Activated CD4-positive, alpha-beta memory T cell treated with anti-CD3 and anti-CD28 coated beads, Interleukin-2, amount 10 ng/mL, durations not matched to agents 7 days and 5 days (primary cell): ENCODE measurements at places on chromosomes 7 and 10.

DNA sequence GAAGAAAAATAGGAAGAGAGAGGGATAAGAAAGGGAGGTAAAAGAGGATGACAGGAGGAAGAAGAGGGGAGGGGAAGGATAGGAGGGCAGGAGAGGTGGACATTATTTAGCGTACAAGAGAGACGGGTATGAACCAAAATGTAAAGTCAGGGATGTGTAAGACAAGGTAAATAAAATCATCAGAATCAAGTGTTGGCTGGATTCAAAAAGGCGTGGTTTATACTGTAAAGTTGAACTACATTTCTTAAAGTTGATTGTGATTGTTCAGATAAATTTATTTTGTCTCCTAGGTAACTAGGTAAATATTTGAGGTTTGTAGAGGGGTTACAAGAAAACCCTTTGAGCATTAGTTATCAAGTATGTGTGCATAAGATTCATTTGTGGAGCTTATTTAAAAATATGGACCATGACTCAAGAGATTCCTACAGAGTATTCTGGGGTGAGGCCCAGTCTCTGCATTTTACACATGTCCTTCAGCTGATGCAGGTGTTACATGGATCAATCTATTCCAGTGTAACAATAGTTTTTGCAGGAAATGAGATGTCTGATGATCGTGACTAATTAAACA lies 512.1 kb upstream of the MBL2 start:
- no peak overlapping the region for H3K27ac ChIP-seq
- no peaks in the 10 kb centered on the region for H3K27me3 ChIP-seq
- no peak for DNase-seq

DNA sequence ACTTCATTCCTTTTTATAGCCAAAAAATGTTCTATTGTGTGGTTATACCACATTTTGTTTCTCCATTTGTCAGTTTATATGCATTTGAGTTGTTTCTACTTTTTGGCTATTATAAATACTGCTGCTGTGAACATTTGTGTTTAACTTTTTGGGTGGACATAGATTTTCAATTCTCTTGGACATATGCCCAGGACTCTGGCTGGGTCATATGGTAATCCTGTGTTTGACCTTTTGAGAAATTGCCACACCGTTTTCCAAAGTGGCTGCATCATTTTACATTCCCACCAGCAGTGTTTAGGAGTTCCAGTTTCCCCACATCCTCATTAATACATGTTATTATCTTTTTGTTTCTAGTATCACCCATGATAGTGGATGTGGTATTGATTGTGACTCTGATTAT lies 39.4 kb downstream of the CSGALNACT2 start:
- no peak for DNase-seq
- no peak overlapping the region for H3K4me3 ChIP-seq
- no peak overlapping the region for H3K27ac ChIP-seq
- H3K4me1 ChIP-seq, result peaks cover 8% of the 10 kb centered on the region
- no peaks in the 10 kb centered on the region for H3K27me3 ChIP-seq

DNA sequence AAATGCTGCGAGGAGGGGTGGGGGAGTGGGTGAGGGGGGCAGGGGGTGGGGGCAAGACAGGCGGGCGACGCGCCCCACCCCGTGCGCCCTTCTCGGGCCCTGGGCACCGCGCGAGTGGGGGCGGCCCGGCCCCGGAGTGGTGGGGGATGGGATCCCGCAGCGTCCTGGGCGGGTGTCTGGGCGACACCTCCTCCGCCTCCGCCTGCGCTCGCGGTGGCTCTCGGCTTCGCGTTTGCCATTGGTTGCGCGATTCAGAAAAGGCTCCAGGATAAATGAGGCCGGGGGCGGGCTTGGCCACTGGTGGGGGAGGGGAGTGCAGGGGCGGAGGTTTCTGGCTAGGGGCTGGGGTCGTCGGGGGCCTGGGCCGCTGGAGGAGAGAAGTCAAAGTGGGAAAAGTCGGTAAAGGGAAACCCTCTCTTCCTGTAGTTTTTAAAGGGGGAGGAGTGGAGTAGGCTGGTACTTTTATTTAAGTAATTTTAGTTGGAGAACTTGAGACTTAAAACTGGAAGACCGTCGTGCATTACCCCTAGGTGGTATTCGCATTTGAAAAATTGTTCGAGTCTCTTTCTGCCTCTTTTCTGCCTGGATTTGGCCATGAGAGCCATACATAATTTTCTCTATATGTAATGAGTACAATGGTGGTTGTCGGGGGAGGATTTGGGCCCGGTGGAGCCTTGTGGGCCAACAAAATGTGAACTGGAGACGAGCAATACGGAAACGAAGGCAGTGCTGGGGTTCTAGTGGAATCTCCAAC lies 992 bp upstream of the IGF2BP3 start:
- H3K4me3 ChIP-seq, result peak overlapping the region; percentile 81
- peaks cover 71% of the 10 kb centered on the region for H3K27me3 ChIP-seq
- peak; percentile 62 for DNase-seq
- peaks cover 50% of the 10 kb centered on the region for H3K4me1 ChIP-seq

DNA sequence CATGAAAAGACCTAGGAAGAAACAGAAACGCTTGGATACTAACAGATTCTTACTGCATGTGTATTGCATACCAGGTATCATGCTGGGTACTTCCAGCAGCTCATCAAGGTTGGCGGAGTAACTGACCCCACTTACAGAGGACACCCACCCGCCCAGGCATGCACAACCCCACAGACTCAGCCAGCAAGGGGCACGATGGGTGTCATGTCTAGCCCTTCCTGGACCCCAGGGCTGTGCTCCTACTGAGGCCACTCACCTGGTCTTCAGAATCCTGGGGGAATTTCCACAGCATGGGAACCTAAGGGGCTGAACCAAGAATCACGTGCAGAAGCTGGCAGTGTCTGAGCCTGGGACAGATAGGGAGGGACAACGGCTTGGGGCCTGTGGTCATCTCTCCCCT lies 134.1 kb upstream of the ZNF32 start:
- H3K27me3 ChIP-seq, result no peaks in the 10 kb centered on the region
- H3K4me1 ChIP-seq, result peaks cover 23% of the 10 kb centered on the region
- H3K4me3 ChIP-seq, result no peak overlapping the region
- no peaks in the 10 kb centered on the region for H3K36me3 ChIP-seq
- no peak overlapping the region for H3K27ac ChIP-seq

DNA sequence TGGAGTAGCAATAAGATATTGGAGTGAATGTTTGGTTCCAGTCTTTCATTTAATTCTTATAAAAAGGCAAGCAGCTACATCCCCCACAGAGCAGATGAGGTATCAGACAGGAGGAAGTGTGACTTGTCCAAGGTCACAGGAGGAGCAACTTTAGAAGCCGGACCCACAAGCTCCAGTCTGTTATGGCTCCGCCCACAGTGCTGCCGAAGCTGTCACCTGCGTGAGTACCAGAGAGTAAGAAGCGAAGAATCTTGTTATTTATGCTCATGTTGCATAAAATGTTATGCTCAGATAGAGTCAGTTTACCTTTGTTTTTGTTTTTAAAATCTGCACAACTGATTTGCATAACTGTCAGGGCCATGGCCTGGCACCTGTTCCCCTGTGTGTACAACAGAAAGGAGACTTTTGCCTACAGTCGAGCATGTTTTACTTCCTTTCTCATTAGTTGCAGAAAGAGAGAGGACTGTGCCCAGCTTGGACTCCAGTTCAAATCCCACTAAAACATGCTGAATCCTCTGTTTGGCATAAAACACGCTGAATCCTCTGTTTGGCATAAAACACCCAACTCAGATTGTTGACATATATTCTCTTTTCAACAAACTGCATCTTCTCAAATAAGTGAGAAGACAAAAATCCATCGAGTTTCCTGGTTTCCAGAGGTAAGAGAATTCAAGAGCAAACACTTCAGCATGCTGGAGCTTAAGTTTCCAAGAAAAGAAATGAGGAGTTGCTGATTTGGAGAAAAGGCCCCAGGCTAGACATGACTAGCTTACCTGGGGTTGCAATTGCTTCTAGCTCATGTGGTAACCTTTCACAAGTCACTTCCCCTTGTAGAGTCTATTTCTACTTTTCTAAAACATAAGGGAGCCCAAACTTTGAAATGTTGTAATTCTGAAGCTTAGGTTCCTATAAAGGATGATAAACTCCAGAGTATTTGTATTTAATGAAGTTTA lies 409.8 kb upstream of the ZMIZ1 start:
- H3K4me3 ChIP-seq, result no peak overlapping the region
- H3K27ac ChIP-seq, result no peak overlapping the region
- no peak for DNase-seq
- peaks cover 18% of the 10 kb centered on the region for H3K27me3 ChIP-seq
- H3K36me3 ChIP-seq, result no peaks in the 10 kb centered on the region
- H3K4me1 ChIP-seq, result no peaks in the 10 kb centered on the region

DNA sequence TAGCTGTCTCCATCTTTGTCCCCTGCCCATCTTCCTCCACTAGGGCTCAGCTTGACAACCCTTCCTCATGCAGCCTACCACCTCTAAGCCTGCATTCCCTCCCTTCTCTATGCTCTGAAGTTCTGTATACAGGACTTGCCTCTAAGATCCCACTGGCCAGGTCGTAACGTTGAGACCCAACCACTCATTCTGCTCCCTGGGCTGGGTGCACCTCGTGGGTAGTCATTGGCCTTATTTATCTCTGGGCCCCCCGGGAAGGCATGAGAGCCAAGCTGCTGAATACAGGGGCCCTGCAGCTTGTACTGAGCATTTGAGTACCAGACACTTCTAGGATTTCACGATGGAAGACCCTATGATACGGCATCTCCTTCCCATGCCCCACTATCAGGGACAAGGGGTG lies 31.2 kb downstream of the MYL10 start:
- DNase-seq, result no peak
- H3K36me3 ChIP-seq, result no peaks in the 10 kb centered on the region
- H3K27me3 ChIP-seq, result no peaks in the 10 kb centered on the region
- no peaks in the 10 kb centered on the region for H3K4me1 ChIP-seq

DNA sequence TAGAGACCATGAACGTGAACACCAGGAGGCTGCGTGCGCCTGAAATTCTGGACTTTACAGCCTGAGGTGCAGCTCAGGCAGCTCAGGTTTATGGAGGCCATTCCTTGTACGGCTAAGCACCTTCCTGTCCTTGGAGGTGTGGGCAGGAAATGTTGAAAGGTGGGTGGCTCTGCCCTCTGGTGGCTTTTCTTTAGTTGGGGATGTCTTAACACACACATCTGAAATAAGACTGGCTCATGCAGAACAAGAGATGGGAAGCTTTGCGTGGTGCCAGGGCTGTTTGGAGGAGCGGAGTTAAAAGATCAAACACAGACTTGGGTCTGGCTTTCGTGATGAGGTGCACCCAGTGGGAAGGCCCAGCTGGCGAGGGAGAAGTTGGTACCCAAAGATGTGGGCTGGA lies 64.1 kb downstream of the DOCK1 start:
- no peak overlapping the region for H3K27ac ChIP-seq
- no peak overlapping the region for H3K4me3 ChIP-seq
- DNase-seq, result no peak
- no peaks in the 10 kb centered on the region for H3K27me3 ChIP-seq

- no peak overlapping the region for H3K27ac ChIP-seq
- H3K36me3 ChIP-seq, result no peaks in the 10 kb centered on the region
- DNase-seq, result no peak
These were observed 7.1 kb upstream of the KCNMA1 start for GRCh38 chr10:77644557-77645243.

- H3K36me3 ChIP-seq, result no peaks in the 10 kb centered on the region
- H3K27ac ChIP-seq, result no peak overlapping the region
- H3K4me1 ChIP-seq, result no peaks in the 10 kb centered on the region
- no peak overlapping the region for H3K4me3 ChIP-seq
These were observed 161.1 kb downstream of the PAXIP1 start for GRCh38 chr7:154841731-154842331.

GRCh38 chr7:49821181-49821580 lies 47.7 kb downstream of the VWC2 start:
- H3K4me3 ChIP-seq, result no peak overlapping the region
- no peaks in the 10 kb centered on the region for H3K27me3 ChIP-seq
- DNase-seq, result no peak
- no peak overlapping the region for H3K27ac ChIP-seq
- no peaks in the 10 kb centered on the region for H3K36me3 ChIP-seq

DNA sequence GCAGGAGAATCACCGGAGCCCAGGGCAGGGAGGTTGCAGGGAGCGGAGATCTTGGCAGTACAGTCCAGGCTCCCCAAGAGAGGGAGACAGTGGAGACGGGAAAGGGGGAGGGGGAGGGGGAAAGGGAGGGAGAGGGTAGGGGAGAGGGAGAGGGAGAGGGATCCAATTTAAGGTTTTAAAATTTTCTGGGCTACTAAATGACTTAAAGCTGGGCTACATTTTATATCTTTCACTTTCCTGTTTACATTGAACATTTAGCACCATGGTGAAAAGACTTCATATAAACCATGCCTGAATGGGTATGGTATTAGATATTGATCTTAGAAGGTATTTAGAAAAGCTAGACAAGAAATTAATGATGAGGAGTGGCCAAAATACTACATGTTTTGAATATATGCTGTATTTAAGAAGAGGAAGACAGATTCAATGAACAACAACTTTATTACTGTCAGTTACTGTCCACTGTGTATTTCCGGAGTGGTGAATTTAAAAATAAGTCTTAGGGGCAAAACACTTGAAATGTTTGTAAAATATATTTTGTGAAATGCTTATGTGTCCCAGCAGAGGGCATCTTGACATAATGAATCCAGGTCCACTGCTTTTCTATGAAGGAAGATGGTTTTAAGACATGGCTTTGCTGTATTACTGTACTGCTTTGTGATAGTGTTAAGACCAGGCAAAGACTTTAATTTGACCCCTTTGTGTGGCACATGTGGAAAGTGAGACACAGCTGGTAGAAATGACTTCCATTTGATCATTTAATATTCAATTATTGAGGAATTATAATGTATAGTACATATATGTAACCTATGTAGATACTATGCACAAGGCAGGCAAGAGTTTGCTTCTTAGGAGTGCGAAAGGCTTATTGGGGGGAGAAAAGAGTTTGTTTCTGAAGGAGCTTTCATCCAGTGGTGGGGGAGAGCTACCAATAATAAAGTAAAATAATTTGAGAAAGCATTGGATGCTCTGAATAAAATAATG lies 52.8 kb downstream of the NRF1 start:
- H3K27ac ChIP-seq, result no peak overlapping the region
- H3K27me3 ChIP-seq, result no peaks in the 10 kb centered on the region
- H3K4me1 ChIP-seq, result no peaks in the 10 kb centered on the region
- H3K36me3 ChIP-seq, result peaks cover 38% of the 10 kb centered on the region
- no peak for DNase-seq
